Stromal cell of bone marrow (primary cell): ENCODE measurements at places on chromosomes 11 and 22.

- no peak for DNase-seq
These were observed 1221.7 kb downstream of the BRD1 start for GRCh38 chr22:48605856-48606481.

GRCh38 chr11:128343135-128343514 is 244.2 kb downstream of the ETS1 start:
- DNase-seq = no peak

DNA sequence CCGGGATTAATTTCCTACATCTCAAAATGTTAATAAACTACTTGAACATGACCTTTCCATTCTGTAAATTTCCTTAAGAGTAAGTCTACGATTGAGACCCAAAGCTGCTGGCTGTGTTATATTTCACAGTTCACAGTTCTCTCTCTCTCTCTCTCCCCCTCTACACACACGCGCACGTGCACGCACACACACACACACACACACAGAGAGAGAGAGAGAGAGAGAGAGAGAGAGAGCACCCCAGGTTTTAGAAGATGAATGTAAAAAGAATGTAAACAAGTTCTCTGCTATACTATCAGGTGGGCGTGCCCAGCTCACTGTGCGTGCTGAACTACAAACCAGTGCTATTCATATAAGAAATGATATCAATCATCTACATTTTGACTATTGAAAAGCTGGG is 3.3 kb downstream of the BDNF start:
- DNase-seq = no peak

- DNase-seq = peak; percentile 36
These were observed 71.8 kb downstream of the CTTN start for GRCh38 chr11:70470127-70470526.

DNA sequence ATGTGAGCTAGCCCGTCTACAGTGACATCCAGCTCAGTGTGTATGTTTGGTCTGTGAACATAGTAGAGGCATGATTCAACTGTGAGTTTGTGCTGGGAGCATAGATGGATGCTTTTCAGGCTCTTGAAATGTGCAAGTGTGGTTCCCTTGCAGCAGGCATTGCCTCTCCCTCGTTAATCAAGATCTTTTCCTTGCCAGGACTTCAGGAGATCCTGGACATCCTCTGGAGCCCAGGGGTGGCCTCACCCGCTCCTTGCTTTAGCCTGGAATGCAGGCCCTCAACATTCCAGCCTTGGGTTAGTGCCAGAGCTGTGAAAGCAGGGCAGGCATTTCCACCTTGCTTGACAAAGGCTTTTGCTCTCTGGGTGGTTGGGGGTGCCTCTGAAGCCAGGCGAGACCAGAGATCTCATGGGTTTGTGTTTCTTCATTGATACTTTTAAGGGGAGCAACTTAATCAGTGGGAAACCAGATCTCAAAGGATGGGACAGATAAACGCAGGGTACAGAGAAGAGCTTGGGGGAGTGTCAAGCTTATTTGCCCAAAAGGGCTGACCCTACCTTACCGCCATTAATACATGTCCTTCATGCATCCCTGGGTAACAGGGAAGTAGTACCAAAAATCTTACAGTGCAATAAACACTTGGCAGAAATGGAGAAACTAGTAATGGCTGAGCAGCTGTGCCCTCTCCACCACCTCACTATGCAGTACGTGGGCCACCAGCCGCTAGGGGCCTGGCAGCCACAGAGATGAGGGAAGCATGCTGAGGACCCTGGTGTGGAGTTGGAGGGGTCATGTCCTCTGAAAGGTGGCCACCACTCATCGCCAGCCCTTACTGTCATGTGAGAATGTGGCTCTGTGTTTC is 72.1 kb downstream of the PTPRJ start:
- DNase-seq = no peak

DNA sequence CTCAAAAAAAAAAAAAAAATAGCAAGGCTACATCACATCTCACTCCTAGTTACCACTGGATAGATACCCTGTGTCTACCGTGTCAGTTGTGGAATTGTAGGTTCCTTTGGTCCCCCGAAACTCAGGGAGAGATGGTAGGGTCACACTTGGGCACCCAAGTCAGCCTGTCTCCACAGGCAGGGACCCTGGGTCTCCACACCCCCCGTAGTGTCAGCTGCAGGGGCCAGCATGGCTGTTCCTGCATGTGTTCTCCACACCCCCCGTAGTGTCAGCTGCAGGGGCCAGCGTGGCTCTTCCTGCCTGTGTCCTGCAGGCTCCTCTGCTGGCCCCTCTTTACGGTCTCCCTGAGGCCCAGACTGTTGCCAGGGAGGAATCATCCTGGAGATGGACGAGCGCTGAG is 282.1 kb downstream of the BRD1 start:
- DNase-seq = no peak

DNA sequence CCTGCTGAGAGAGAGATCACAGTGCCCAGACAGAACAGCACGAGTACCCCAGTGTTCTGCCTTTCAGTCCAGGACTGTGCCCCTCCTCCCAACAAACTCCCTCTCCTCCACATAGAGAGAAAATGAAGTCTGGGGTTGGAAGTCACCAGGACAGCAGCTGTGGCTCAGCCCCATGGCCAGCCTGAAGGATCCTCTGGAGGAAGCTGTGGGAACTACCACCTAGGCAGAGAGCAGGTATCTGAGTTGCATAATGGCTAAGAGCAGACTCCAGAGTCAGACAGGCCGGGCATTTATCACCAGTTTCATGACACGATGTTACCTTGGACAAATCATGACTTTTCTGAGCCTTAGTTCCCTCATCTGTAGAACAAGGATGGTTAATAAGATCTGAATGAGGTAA is 61.2 kb upstream of the RRAS2 start:
- no peak for DNase-seq

DNA sequence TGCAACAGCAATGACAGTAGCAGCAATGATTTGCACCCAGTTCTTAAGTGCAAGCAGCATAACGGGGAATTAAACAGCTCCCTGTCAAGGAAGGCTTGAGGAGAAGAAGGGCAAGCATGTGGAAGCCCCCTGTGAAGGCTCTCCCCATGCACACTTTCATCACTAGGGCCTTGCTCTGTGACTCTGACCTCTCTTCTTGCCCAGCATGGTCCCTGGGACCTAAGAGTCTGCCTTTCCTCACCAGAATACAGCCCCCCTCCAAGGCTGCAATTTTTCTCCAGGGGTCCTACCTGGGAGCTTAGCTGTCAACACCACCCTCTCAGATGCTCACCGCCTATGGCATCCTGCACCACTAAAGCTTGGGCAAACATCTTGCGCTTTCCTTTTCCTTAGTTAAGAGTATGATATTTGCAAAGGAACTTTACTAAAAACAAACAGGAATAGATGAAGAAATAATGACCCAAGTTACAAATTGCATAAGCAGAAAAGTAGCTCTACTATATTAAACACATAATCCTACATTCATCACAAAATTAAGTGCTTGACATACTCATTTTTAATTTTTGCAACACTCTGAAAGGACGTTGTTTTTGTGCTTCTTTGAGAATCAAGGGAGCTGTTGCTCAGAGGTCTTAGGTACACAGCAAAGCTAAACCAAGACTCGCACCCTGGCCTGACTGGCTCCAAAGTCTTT is 187.6 kb downstream of the ADAMTS15 start:
- DNase-seq = no peak

GRCh38 chr11:119285431-119285830 is 31.5 kb downstream of the MCAM start:
- no peak for DNase-seq

DNA sequence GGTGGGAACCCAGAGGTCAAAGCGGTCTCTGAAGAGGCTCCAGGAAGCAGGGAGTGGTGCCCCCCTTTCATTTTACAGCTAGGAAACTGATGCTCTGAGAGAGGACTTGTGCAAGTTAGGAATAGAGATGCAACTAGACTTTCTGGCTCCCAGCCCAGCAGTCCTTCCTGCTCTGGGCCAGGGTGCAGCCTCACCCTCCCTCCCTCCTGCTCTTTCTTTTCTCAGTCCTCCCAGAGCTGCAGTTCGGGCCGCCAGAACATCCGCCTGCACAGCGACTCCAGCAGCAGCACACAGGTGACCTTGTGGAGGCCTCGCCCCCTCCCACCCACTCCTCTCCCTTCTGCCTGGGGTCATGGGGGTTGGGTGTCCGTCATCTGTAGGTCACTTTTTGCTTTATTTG is 51.5 kb downstream of the LHFPL7 start:
- peak; percentile 57 for DNase-seq

DNA sequence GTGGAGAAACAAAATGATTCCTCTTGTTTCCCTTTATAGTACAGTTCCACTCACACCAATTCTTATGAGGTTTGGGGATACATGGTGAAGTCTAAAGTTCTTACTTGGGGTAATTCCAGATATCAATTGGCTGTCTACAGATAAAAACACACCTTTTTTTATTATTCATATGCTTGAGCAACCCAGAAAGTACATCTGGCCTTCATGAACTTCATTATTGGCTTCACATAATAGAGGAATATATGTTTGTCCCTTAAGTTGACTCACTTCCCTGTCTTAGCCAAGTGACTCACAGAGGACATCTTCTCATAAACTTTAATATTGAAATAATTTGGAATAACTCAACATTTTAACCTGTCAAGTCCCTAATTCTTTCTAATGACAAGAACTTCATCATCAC is 36.3 kb upstream of the SOX6 start:
- DNase-seq = no peak

DNA sequence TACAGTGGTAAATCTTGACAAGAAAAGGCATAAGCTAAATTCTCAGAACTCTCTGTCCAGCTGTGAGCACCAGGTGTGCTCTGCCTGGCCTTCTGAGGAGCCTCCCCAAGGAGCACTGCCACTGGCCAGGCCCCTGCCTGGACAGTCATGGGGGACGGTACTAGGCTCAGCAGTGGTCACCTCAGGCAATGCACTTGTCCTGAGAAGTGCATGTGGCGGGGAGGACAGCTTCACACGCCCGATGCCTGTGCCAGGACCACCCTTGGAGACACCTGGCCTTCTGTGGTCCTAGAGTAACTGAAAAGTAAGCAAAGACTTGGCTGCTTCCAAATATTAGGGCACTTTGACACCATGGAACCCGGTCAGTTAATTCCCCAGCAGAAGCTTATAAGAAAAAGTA is 28.6 kb upstream of the SCGB1A1 start:
- no peak for DNase-seq

GRCh38 chr11:2669634-2670469 is 29.9 kb downstream of the KCNQ1OT1 start:
- DNase-seq = no peak

- DNase-seq = peak; percentile 76
These were observed 17.0 kb upstream of the KCTD14 start for GRCh38 chr11:78039919-78040671.

- no peak for DNase-seq
These were observed 11.0 kb downstream of the MPZL3 start for GRCh38 chr11:118240999-118241763.

DNA sequence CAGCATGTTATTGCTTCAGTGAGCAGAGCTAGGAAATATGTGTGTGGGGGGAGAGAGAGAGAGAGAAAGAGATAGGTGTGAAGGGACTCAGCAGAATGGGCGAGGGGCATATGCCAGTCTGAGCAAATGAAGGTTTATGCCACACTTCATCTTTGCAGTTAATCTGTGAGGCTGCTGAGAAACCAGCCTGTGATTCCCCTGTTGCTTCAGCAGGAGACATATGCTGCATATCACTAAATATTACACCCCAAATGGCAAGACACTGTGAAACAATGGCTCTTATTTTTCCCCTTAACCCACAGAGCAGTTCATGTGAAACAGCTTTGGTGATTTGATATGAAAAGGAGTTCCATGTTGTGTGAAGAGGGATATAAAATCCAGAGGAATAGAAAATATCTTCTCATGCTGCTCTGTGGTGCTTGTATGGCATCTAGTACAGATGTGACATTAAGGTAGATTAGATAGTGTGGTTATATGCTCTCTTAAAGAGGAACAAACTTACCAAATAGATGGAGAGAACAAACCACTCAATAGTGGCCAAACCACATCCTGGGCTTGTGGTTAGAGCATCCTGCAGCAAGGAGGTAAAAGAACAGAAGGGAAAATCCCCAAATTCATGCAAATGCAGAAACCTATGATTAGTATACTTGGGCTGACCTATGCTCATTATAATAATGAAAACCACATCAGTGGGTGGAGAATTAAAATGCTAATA is 864.2 kb downstream of the FAM181B start:
- no peak for DNase-seq

DNA sequence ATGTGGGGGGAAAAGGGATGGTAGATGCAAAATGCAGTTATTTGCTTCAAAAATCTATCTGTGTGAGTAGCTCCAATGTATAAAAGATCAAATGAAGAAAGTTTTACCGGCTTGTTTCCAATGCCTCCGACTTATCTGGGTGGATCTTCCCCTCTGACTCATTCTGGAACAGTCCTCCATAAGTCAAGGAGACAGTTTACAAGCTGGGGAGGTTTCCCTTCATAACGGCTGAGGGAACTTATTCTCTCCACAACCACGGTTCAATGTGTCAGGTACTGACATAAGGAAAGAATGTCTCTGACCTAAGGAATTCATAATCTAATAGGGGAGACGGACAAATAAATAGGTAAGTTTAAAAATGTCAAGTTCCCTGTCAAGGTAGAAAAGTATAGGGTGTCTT is 49.7 kb upstream of the BIRC3 start:
- DNase-seq = no peak
